H4 (cell line): ENCODE measurements at places on chromosomes 7 and 10.

DNA sequence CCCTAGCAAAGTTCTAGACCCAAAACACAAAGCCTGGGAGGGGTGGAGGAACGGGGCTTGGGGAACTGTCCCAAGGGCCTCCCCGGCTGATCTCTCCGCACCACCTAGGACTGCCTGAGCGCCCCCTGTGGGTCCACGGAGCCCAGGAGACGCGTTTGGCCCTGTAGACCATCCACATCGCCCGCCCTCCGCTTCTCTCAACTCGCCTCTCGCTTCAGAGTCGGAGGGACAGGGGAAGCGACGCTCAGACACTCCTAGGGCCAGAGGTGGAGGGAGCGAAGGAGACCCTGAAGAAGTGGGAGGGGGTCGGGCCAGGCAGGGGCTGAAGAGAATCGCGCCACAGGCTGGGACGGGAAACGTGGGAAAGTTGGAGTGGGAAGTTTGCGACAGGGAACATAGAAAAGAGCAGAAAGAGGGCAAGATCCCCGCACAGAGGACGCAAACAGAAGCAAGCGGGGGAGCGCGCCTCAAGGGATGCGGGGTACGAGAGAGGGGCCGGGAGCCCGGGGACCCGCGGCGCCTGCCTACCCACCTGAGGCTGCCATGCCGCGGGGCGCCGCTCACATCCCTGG lies 378 bp downstream of the PIK3AP1 start:
- DNase-seq, result no peak

- DNase-seq, result peak; percentile 40
Observed at GRCh38 chr7:25615593-25615992, 387.3 kb upstream of the NPVF start.

DNA sequence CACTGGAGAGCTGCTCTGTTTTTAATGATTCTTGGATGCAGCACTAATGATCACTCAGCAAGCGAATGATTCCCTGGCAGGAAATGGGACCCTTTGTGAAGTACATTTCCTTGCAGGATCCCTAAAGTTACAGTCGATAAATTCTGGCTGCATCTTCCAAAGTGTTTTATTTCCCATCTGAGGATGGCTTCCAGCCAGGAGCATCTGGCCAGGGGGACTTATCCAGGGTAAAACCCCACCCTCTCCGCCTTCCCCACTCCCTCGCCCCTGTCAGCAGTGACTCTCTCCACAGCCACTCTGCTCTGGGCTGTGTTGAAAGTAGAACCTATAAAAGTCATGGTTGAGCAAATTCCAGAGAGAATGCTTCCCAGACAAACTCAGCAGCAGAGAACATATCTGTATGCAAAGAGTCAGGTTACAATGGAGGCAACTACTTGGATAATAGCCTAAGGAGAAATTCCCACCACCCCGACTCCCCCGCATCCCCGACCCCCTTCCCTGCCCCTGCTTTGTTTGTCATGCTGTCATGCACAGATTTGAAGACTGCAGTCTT lies 111.0 kb upstream of the ANLN start:
- DNase-seq, result peak; percentile 83

DNA sequence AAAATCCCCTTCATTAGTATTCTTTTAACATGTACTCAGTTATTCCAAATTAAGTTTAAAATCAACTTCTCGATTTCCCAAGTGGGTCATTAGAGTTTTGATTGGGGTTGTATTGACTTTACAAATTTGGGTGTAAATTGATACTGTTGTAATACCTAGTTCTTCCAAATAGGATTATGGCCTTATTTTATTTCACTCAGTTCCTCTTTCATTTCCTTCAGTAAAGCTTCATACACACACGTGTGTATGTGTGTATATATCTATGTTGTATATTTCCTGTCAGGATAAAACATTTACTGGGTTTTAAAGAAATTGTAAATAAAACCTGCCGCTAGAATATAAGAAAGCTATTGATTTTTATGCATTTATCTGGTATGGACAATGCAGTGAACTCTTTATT lies 15.9 kb downstream of the YME1L1 start:
- DNase-seq, result no peak

GRCh38 chr7:50302486-50303334 lies 1.8 kb upstream of the IKZF1 start:
- no peak for DNase-seq

DNA sequence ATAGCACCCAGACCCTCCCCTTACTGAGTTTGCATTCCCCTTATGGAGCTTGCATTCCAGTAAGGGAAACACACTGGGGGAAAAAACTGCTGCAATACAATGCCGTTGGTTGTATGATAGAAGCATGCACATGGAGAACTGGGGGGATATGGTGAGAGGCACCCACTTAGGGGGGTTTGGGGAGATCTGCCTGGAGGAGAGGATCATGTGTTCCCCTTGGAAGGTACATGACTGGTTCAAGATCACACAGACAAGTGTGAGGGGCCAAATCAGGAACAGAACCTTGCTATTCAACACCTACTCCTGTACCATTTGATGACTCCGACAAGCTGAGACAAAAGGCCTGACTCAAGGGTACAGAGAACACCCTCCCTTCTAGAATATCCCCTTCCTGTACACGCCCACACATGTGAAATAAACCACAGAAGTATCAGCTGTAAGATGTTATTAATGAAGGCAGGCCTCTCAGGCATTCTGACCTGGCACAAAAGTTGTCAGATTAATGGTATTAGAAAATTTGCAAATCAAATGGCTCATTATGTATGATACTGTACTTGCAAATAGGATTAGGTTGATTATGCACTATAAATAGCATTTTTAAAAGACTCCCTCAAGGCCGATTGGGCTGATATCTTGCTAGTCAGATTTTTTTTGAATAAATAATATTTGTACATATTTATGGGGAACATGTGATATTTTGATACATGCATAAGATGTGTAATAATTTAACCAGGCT lies 122.2 kb downstream of the NPY start:
- DNase-seq, result no peak

- no peak for DNase-seq
Observed at GRCh38 chr10:121999301-121999700, 10.3 kb downstream of the TACC2 start.

GRCh38 chr10:115895166-115895565 lies 377.8 kb downstream of the GFRA1 start:
- no peak for DNase-seq

DNA sequence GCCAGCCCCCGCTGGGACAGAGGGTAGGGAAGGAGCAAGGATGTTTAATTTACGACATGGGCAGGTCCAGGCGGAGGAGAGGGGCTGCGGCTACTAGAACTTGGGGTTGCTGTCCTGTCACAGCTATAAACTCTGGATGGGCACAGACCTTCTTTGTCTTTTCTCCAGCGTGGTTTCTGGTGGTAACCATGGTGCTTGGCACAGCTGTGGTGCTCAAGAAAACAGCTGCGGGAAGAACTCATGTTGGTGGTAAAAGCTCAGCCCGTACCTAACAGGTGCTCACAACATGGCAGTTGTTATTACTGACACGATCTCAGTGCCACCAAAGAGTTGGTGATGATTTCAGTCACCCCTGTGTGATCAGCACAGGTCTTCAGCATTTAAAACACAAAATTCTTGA lies 13.8 kb downstream of the BAIAP2L1 start:
- no peak for DNase-seq

GRCh38 chr7:153835712-153836265 lies 216.4 kb upstream of the DPP6 start:
- DNase-seq, result no peak

- no peak for DNase-seq
Observed at GRCh38 chr7:26192485-26193087, 8.0 kb downstream of the HNRNPA2B1 start.

- DNase-seq, result no peak
Observed at GRCh38 chr7:129702761-129703338, 91.3 kb downstream of the NRF1 start.

DNA sequence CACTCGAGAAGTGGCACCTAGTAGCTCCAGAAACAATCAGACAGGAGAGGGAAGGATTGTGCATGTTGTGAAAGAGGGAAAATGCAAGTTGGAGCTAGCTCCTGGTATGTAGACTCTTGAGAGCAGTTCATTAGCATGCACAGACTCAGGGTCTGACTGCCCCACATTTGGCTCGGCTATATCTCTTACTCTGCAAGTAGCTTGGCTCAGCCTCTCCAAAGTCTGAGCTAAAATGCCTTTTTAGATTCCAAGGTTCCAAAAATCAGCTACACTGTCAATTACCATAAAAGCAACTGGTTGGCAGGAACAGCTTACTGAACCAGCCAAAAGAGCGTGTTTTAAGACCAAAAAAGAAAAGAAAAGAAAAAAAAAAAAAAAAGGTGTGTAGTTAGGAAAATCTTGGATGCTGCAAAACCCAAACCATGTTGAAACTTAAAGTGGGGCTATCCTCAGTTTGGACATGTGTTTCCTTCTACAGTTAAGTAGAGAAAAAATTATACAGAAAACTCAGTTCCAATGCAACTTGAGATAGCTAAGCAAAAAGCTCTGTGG lies 65.5 kb downstream of the MKX start:
- DNase-seq, result no peak

DNA sequence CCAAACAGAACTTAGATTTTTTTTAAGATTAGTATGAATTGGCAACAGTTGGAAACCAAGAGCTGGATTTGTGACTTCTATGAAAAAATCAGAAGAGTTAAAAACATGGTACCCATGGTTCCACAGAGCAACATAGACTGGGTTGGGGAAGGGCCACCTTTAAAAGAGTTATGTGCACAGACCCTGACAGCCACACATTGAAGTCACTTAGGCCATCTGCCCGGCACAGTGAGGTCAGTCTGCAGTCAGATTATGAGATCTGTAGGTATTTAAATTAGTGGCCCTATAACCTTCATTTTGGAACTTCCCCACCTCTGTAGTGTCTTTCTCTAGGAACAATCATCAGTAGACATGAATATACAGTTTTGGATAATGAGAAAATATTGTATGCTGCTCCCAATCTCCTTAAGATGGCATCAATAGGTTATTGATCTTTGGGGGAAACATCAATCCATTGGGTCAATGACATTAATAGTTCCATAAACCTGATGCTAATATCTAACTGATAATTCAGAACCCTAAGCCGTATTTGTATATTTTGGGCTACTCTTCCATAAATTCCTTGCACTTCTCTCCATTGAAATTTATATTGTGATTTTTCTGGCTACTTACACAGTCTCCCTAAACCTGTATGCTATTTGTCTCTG lies 7.0 kb downstream of the ANKRD1 start:
- DNase-seq, result no peak

GRCh38 chr10:124650820-124651401 lies 93.3 kb downstream of the FAM53B start:
- DNase-seq, result no peak

- DNase-seq, result no peak
Observed at GRCh38 chr10:125592897-125593296, 90.1 kb downstream of the TEX36 start.

GRCh38 chr7:37234928-37235327 lies 213.7 kb downstream of the ELMO1 start:
- DNase-seq, result peak; percentile 43

GRCh38 chr7:134594877-134595276 lies 46.0 kb downstream of the AKR1B15 start:
- DNase-seq, result no peak
